Psoas muscle (tissue), 8 donors: ENCODE measurements at places on chromosomes 12 and 14.
A peak's percentile ranks its signal among the peaks of the same experiment; 100 is the strongest.

- no peak for DNase-seq
Observed at GRCh38 chr14:91780452-91780851, 48.6 kb upstream of the CATSPERB start.

- DNase-seq, result peak; percentile 82
Observed at GRCh38 chr14:49621114-49621881, 699 bp downstream of the MGAT2 start.

GRCh38 chr12:131690320-131690719 lies 20.6 kb upstream of the SFSWAP start:
- no peak for DNase-seq

- no peak for DNase-seq
Observed at GRCh38 chr12:8847435-8847834, 25.0 kb downstream of the A2ML1 start.

GRCh38 chr12:15846887-15847286 lies 35.3 kb upstream of the STRAP start:
- no peak for DNase-seq

- no peak for DNase-seq
Observed at GRCh38 chr12:54858562-54858961, 4.2 kb downstream of the MUCL1 start.

GRCh38 chr14:23062002-23062401 lies 4.7 kb upstream of the CDH24 start:
- peak; percentile 70 for DNase-seq

DNA sequence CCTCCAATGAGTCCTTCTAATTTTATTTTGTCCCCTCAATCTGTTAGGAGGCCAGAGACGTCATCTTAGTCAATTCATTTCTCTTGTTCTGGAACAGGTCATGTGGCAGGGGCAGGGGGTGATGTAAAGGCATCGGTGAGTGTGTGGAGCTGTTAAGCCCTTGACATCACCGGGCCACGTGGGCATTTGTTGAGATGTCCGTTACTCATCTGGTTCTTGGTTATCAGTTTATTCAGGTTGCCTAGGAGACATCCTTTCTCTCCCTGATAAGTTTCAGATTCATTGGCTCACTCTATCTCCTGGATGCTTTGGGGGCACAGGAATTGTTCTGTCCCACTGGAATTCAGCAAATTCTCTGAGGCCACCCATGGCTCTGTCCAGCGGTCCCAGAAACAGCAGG lies 33.6 kb upstream of the SEL1L start:
- DNase-seq, result no peak

DNA sequence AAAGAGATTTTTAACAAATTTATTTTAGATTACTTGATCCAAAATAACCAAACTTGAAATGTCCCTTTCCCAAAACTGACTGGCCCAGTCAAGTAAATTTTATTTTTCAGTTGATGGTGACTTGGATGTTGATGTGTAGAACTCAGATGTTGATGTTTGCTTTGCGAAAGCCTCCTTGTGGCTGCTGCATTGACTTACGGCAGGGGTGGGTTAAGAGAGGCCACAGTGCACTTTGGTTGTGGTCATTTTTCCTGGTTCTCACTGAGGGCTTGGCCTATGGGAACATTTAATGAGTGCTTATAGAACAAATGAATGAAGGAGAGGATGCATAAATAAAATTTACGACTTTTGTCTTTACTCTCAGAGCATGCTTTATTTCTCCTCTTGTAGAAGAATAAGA lies 52.6 kb downstream of the SLCO1B3 start:
- no peak for DNase-seq

DNA sequence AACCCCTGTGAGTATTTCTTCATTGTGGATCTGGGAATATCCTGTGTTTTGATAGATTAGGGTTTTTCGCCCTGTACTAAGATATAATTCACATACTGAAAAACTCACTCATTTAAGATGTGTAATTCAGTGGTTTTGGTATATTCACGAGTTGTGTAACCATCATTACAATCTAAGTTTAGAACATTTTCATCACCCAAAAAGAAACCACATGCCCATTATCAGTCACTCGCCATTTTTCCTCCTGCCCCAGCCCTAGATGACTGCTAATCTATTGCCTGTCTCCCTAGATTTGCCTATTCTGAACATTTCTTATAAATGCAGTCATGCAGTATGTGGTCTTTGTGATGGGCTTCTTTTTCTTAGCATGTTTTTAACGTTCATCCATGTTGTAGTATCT lies 67.9 kb upstream of the ATF1 start:
- no peak for DNase-seq

GRCh38 chr12:66627270-66627987 lies 51.4 kb downstream of the GRIP1 start:
- peak; percentile 59 for DNase-seq

DNA sequence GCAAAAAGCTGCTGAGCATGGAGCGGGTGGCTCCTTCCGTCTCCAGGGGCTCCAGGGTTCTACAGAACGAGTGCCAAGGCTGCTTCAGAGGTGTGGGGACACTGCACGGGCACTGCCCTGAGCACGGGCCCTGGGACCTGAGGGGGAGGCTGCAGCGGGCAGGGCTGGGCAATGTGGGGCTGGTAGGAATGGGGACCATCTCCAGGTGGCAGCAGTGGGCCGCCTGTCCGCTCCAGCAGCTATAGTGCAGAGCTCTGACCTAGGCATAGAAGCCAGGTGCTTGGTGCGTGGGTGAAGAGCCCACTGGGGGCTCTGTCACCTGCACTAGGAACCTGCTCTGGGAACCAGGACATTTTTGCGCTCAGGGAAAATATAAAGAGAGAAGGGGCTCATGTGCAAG lies 22.3 kb downstream of the HDAC7 start:
- no peak for DNase-seq
